ENCODE measurements at places on chromosomes 16 and 17.

DNA sequence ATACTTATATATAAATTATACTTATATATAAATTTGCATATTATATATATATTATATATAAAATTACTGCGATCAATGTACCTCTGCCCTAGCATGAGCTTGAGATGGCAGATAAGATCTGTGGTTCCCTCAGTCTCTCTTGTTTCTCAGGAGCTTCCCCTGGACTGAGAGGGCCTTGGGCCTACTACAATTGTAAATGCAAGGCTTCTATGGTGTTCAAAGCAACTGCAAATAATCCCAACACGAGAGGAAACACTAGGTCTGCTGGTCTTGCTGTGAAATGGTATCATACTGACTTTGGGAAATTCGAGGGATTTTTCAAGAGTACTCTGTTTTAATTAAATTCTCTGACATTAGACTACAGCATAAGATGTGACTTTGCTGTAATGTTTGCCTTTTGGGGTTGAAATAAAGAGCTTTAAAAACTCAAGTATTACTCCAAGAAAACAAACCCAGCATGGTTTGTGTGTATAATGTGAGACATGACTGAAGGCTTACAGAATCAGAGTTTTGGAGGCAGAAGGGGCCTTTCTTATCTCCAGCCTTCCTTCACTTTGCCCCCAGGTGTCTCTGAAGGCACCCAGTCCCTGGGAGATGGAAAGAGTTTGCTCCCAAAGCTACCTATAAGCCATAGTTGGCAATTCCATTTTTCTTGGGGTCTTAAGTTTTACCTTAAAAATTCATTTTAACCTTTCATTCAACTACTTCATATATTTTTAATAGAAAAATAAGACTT, 24.2 kb downstream of the ACSM1 start:
- no peak for DNase-seq

GRCh38 chr16:83541231-83541630, 266.5 kb upstream of the HSBP1 start:
- DNase-seq = no peak

- DNase-seq = no peak
Observed at GRCh38 chr16:89446136-89446974, 44.0 kb downstream of the ANKRD11 start.

GRCh38 chr16:84967828-84968227, 43.5 kb downstream of the ZDHHC7 start:
- no peak for DNase-seq

DNA sequence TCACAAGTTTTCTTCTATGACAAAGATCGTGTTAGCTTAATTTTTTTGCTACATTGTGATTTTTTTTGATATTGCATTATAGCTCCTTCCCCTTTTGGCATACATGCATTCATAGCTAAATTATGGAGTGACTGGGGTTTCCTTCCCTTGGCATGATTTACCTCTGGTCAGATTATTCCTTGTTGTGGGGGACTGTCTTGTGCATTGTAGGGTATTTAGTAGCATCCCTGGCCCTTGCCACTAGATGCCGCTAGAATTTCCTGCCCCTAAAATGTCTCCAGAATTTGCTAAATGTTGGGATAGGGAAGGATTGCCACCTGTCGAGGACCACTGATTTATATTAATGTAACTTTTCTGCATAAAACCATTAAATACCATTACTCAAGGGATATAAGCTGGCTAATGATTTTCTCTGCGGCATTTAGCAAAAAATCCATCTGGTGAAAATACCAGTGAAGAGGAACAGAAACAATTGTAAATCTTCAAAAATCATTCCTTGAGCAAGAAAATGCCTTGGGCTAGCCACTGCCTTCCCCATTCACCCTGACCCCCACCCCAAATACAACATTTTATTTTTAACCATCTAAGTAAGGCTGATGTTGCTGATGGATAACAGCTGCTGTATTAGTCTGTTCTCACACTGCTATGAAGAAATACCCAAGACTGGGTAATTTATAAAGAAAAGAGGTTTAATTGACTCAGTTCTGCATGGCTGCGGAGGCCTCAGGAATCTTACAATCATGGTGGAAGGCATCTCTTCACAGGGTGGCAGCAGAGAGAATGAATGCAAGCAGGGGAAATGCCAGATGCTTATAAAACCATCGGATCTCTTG, 195.2 kb downstream of the MAP2K6 start:
- no peak for DNase-seq

DNA sequence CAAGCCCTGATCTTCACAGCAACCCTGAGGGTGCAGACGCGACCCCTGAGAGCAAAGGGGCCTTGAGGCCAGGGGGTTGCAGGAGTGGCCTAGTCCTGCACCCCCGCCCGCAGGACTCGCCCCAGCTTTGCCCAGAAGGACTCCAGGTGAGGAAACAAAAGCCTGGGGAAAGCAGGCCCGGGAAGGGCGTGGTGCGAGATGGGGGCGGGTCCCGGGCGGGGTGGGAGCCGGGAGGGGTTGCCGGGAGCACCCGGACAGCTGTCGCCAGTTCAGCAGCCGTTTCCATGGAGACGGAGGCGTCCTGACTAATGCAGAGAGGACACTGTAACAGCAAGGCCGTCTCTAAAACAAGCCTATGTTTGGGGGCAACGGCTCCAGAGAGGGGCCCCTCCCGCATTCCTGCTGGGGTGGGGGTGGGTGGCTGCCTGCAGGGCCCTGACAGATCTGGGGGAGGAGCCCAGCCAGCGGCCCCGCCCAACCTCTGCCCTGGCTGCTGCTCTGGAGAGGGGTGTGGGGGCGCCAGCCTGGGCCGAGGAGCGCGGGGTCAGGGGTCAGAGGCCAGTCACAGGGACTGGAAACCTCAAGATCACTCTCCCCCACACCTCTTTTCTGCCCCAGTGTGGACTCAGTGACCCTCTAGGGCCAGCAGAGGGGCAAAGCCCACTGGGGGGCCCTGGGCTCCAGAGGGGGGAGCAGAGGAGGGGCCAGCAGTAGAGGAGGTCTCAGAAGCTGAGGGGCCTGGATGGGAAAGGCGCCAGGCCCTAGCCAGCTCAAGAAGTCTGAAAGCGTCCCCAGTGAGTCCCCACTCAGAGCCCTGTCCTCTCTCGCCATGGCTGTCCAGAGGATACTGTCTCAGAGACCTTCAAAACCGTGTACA, 3.1 kb upstream of the TPPP3 start:
- no peak for DNase-seq

- DNase-seq = no peak
Observed at GRCh38 chr16:77812856-77813500, 24.6 kb downstream of the VAT1L start.

DNA sequence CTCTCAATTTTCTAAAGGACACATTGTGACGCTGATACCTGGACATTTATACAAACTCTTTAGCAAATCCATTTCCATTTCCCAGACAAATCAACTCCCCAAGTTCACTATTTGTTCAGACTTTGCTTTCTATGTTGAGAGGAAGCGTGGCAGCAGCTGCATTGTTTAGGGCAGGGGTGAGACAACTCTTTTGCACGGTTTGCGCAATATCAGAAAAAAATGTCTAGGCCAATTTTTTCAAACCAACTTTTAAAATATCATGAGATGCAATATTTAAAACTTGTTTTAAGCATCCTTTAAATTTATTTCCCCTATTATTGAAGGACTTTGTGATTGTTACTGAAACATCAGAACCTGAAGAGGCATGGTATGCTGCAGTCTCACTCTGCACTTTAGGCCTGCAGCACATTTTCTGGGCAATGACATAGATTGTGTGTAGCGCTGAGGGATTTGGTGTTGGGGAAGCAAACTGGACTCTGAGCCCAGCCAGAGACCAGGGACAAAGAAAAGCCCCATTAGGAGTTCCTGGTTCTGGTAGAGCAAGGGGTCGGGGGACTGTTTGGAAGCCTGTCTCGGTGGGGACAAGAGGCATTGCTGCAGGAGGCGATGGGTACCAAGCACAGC, 6.4 kb upstream of the CCDC182 start:
- no peak for DNase-seq

DNA sequence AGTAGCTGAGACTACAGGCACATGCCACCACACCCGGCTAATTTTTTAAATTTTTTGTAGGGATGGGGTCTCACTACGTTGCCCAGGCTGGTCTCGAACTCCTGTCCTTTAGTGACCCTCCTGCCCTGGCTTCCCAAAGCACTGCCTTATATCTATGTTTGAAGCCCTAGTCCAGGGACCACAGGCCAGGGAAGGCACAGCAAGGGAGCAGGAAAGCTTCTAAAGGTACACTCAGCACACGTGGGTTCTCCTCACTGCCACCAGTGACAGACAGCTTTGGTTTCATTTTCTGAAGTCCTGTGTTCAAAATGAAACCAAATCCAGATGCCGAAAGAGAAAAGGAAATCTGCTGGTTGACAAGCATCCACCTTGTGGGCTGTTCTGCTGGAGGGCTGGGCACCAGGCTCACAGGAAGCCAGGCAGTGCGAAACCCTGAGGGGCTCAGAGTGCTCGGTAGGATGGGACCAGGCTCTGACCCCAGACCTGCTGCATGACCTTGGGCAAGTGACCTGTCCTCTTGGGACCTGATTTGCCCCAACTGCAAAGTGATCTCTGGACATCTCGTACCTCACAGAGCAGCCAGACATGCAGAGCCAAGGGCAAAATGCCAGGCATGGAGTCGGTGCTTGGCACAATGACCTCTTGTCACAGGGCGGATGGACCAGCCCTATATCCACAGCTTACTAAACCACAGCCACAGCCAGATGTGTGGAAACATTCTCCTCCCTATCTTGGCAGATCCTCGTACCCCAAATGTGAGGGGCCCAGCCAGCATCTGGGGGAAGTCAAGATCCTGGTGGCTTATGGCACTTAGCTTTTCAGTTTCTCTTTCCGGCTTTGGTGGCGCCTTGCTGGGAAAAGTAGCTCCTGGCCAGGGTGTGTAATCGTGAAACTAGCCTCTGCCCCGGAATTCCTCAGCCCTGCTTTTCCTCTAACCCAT, 2.8 kb upstream of the SOCS1 start:
- DNase-seq = no peak

GRCh38 chr17:50739098-50739497, 19.7 kb downstream of the LUC7L3 start:
- DNase-seq = no peak

DNA sequence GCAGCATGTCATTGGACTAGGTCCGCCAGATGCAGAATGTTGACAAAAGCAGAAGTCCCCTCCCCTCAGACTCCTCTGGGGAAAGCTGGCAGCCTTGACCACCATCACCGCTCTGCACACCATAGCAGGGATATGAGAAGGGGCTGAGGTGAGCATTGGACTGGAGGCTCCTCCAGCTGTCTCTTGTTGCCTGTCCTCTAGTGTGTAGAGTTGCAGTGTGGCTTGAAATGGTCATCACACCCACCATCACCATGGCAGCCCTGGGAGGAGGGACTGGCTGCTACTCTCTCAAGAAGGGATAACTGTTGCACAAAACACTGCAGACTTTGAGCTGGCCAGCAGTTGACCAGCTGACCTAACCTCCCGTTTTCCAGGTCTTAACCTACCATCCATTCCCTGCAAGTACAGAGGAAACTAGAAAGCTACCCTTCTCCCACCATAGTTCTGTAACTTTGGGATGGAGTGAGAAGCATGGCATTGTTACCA, 38.3 kb downstream of the HLF start:
- DNase-seq = no peak

GRCh38 chr17:81991684-81992305, 14.4 kb downstream of the ASPSCR1 start:
- DNase-seq = no peak

DNA sequence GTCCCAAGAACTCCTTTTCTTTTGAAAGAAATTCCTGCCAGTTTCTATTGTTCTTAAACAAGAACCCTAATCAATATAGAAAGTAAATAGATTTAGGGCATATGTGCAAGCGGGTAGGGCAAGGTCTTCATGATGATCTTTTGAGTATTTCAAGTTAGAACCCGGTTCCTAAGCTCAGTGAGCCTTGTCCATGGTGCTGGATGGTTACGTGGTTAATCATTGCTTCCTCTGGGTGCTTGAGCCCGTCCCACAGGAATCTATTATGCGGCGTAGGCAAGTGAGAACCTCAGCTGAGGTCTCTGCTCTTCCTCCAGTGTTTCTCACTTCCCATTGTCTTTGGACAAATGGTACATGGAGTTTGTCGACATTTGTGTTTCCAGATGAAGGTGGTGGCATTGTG, 580.8 kb upstream of the EEF2KMT start:
- no peak for DNase-seq

DNA sequence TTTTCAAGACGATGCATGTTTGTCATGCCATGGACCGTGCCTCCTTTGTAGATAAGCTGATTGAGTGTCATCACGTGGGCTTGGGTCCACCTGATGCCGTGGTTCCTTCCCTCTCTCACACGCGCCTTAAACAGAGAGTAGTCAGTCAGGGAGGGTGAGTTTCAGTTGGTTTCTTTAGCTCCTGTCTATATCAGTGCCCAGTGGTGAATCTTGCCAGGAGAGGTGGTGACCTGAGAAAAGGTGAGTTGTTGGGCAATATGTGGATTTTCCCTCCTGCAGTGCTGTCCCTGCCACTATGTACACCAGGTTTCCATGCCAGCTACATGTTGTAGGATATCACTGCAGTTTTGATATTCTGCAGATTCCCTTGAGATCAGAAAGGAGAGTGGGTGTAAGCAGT, 129.7 kb downstream of the LAT start:
- no peak for DNase-seq

GRCh38 chr16:73365016-73365551, 317.2 kb upstream of the ZFHX3 start:
- DNase-seq = no peak

GRCh38 chr16:74035816-74036215, 260.8 kb upstream of the PSMD7 start:
- DNase-seq = no peak

- no peak for DNase-seq
Observed at GRCh38 chr16:49811644-49812334, 44.1 kb downstream of the ZNF423 start.

GRCh38 chr16:54648575-54648974, 282.1 kb upstream of the IRX5 start:
- no peak for DNase-seq

DNA sequence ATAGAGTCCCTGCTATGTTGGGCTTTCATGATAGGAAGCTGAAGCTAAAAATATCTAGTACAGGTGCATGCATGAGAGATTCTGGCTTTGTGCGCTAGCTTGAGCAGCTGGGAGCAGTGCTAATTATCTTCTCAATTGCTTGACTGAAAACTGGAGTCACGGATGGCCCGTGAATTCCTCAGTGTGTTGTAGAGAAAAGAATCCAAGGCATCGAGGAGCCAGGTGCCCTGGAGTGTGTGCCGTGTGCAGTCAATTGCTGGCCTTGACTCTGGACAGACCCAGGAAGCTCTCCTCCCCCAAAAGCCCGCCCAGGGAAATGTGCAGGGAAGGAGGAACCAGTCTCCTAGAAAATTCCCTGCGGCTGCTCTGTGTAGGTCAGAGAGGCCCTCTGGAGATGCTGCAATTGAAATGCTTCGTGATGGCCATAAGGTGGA, 14.2 kb downstream of the LGALS3BP start:
- DNase-seq = no peak

Data from smooth muscle cell of the brain vasculature (primary cell).